ENCODE measurements at places on chromosomes 5 and 9.

- peak; percentile 6 for DNase-seq
Observed at GRCh38 chr9:81964218-81965171, 21.2 kb downstream of the SPATA31D3 start.

DNA sequence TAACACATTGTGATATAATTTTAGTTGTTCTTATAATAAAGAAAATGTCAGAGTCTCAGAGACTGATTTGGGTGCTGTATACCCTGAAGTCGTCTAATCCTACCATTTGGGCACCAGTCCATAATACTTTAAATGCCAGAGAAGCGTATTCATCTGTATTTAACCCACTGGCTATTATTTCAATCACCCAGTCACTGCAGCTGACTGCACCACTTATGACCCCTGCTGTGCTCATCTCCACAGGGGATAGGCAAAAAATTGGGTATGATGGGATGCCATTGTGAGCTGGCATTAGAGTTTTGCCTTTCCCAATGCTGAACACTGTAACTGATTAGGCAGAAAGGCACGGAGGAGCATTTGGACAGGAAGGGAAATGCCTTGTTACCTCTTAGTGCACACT, 599.7 kb downstream of the CAAP1 start:
- DNase-seq = no peak

DNA sequence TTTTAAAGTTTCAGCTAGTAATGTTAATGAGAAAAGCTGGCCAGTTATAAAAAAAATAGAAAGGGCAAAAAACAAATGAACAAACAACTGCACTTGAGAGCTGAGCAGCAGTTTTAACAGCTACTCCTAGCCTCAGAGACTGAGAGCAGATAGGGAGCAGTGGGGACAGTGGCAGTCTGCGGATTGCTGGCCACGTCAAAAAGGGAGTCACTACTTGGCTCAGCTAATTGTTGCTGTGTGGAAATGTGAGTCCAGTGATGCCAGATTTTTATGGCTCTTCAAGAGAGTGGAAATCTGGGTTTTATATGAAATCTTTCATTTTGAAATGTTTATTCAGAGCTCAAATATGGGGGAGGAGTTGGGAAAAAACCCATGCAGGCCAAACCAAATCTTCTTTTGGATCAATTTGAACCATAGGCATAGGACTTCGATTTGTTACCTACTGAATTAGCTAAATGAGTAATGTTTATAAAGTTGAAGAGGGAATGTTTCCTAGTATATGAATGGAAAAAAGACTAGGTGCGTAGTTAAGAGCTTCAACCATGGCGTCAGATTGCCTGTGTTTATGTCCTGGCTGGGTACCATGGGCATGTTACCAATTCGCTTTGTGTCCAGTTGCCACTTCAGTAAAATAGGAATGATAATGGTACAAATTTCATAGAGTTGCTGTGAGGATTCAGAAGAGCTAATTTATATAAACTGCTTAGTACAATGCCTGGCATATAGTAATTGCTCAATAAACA, 102.1 kb downstream of the PAM start:
- DNase-seq = no peak

GRCh38 chr5:154642499-154643245, 112.5 kb upstream of the LARP1 start:
- DNase-seq = no peak

DNA sequence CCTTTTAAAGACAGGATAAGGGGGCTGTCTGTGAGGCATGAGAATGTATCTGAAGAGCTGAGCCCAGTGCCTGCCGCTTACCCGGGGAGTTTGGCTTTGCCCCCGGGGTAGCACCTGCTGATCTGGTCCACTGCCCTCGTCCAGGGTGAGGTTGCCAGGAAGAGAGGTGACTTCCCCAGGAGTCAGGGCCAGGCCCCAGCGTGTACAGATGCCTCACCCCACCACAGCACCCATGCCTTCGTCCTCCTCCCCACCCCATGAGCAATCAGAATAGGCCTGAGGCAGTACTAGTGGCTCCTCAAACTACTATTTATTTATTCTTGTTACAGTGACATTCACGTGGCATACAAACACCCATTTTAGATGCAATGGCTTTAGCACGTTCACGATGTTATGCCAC, 15.7 kb upstream of the AIF1L start:
- no peak for DNase-seq

DNA sequence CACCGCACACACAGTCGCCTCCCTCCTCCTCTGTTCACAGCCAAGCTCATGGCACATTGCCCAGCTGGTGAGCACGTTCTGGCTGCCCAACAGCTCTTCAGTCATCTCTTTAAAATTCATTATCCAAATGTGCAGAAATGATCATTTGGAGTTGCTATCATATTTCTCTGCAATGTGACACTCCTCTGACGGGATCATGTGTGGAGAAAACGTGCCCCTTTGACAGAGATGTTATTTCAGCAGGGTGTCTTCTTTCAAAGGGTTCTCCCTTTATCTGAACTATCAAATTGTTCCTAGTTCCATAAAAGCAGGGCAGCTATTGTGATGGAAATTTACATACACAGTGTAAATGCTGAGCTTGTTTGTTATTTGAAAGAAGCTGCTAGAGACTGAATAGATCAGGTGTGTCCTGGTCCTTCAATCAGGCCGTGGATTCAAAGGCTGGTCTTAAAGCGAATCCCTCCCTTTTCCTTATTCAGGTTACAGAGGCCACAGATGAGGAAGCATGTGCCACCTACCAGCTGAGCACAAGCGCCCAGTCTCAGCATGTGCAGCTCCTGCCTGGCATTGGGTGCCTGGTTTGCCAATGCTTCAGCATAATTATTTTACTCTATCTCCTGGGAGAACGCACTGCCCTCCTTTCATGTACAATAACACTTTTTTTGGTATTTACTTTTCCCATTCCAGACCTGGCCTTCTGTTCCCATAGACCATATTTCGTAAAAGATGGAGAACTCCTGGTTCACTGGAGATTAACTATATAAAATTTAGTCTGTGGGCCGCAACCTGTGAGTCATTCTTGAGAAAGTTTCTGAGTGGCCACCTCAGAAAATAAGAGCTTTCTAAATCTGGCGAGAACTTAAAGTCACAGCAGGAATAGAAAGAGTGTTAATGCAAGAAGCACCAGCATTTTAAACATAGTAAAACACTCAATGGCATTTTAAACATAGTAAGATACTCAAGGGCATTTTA, 433.7 kb downstream of the ENC1 start:
- no peak for DNase-seq

DNA sequence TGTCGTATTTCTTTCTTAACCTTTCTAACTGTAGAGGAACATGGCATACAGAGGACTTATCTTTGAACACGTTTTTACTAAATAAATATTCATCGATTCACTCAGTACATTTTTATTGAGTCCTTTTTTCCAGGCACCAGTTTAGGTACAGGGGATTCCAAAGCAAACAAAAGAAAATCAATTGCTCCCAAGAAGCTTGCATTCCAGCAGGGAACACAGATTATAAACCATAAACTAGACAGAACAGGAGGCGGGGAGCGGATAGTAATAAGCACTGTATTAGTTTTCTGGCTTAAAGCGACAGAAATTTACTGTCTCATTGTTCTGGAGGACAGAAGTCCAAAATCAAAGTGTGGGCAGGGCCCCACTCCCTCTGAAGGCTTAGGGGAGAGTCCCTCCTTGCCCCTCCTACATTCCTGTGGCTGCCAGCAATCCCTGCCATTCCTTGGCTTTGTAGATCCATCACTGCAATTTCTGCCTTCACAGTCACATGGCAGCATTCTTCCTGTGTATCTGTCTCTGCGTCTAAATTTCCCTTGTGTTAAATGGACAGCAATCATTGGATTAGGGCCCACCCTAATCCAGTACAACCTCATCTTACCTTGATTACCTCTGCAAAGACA, 115.5 kb downstream of the COL23A1 start:
- no peak for DNase-seq

GRCh38 chr5:44532981-44533380, 143.8 kb upstream of the FGF10 start:
- DNase-seq = no peak

DNA sequence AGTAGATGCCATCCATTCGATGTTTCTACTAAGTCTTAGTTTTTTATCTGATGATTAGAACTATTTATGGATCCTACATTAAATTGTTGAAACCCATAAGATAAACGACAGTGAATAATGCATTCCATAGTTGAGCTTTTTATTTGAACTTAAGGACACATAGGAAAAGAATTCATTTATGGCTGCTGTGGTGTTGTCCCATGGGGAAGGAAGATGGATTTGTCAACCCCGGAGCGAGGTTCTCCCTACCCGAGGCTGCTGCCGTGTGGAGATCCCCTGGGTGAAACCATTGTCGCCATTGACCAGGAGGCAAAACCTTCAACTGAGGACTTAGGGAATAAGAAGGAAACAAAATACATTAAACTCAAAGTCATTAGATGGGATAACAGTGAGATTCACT, 146.7 kb downstream of the PRDM6 start:
- no peak for DNase-seq

- DNase-seq = no peak
Observed at GRCh38 chr5:82993416-82993815, 83.8 kb downstream of the TMEM167A start.

GRCh38 chr5:92527311-92528078, 1053.5 kb downstream of the NR2F1-AS1 start:
- no peak for DNase-seq

- DNase-seq = peak; percentile 64
Observed at GRCh38 chr5:3059488-3059887, 308.0 kb upstream of the IRX2 start.

- DNase-seq = no peak
Observed at GRCh38 chr9:89309608-89310474, 1.2 kb upstream of the CKS2 start.

DNA sequence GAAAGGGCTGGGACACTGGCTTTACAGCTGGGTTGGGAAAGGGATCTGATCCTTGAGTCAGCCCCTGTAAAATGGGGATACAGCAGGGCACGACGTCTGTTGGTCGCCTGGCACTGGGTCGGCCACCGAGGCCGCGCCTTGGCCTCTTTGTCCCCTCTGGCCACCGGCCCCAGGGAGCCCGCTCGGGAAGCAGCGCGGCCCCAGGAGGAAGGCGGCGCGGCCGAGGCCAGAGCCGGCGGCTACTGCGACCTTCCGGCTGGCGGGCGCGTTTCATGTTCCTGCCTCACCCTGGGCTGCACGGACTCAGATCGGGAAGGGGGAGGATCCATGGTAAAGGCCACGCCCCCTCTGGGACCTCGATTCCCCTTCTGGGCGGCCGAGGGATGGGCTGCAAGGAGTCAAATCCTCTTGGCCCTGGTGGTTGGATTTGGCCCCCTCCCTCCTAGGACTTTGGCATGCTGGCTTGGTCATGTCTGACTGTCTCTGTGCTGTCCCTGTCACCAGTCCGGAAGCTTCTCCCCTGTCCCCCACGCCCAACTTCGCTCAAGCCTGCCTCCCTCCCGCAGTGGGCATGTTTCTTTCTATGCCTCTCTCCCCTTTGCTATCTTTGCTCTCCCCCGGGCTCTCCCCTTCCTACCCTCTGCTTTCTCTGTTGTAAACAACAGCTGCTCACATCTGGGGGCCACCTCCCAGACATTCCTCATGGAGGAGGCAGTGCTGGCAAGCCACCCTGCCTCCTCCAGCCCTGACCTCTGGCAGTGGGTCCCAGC, 25.8 kb downstream of the FPGS start:
- peak; percentile 95 for DNase-seq

DNA sequence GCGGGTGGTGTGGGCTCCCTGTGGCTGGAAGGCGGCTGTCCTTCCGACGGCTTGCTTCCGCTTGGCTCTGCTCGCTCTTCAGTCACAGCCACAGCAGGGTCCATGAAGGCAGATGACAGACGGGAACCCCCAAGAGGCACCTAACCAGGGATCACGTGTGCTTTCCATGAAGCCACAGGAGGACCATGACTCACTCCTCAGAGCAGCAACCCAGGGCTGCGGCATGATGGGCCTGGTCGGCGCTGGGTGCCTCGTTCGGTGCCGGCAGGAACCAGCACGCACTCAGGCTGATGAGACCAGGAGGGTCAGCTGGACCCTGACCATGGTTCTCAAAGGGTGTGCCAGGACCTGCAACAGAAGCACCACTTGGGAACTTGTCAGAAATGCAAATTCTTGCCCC, 32.8 kb upstream of the MED10 start:
- DNase-seq = no peak

DNA sequence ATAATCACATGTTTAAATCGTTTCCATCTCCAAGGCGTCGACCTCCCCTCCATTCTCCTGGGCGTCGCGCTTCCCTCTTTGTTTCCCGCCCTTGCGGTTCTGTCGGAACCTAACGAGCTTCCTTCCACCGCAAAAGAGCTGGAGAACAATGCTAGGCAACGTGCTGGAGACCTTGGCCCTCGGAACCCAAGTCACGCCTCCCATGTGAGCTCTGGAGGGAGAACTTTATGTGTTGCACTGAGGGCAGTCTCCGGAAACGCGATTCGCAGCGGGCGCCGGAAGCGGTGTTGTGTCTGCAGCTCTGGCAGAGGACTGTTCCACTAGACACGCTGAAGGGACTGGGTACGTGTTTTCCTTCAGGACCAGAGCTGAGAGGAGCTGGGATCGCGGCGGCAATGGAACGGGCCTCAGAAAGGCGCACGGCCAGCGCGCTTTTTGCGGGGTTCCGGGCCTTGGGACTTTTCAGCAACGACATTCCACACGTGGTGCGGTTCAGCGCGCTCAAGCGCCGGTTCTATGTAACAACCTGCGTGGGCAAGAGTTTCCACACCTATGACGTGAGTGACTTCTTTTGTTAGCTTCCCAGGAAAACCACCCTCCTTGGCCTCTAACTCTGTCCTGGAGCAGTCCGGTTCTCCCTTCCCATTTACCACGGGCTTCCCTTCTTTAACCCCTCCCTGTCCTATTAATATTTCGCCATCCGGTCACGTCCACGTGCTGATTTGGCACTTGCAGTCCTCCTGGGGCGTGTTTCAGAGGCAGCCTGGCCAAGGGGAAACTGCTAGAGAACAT, at the start of gene WDR36:
Gene WDR36 (plus strand): TSS at position 287 of the 792 bp plus-strand sequence. CDS start 109 bp downstream, at position 396.
- DNase-seq = peak; percentile 95

- DNase-seq = no peak
Observed at GRCh38 chr5:143635888-143636287, 176.1 kb upstream of the HMHB1 start.

GRCh38 chr9:75855509-75855908, 35.0 kb upstream of the PCSK5 start:
- DNase-seq = no peak

All from vagina (tissue), 2 donors.